ENCODE measurements at places on chromosomes 13 and 19. TPM values are rescaled to one million over a fixed set of nuclear protein-coding genes. Genes with fewer than 3 reads are reported as not detected.

Gene RSPH6A
- total RNA-seq = not detected

- DNase-seq = no peak
These were observed 550.8 kb upstream of the SLITRK1 start for GRCh38 chr13:84433024-84433423.

GRCh38 chr13:113143466-113144254 lies 14.8 kb upstream of the PROZ start:
- no peak for DNase-seq

Gene PEAK3
- total RNA-seq = not detected

DNA sequence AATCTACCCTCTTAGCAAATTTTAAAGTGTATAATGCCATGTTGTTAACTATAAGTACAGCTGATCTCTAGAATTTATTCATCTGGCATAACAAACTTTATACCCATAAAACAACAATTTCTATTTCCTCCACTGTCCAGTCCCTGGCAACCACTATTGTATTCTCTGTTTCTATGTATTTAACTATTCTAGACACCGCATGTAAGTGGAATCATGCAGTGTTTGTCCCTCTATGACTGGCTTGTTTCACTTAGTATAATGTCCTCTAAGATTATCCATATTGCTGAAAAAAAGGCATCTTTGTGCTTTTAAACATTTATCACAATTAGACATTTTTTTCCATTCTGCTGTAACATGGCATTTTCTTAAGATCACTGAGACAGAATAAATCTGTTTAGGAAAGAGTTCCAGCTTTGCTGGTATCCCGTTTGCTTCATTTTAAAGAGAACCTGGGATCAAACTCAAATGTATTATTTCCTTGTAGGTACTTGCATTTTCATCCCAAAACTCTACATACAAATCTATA lies 1191.0 kb downstream of the SLITRK5 start:
- DNase-seq = no peak

GRCh38 chr19:18416778-18417249 lies 2.4 kb upstream of the SSBP4 start:
- DNase-seq = peak; percentile 93

GRCh38 chr13:100460266-100460665 lies 128.3 kb downstream of the GGACT start:
- no peak for DNase-seq

DNA sequence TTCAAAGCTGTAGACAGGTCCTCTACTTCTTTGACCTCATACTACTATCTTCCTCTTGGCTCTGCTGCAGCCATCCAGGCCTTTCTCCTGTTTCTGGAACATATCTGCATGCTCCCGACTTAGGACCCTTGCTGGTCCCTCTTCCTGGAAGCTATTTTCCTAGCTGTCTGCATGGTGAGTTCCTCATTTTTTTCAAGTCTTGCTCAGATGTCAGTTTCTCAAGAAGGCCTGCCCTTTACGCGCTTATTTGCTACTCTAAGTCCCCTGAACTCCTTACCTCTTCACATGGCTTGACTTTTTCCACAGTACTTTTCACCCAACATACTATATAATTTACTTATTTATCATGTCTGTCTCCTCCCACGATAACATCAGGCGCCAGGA lies 31.4 kb downstream of the DNAJC3 start:
- DNase-seq = no peak

GRCh38 chr13:45873491-45874325 lies 22.2 kb upstream of the SIAH3 start:
- peak; percentile 46 for DNase-seq

GRCh38 chr19:11018763-11019162 lies 57.9 kb downstream of the SMARCA4 start:
- DNase-seq = no peak

Gene ZNF582
- total RNA-seq = not detected

Gene ZNF534
- not detected for total RNA-seq

DNA sequence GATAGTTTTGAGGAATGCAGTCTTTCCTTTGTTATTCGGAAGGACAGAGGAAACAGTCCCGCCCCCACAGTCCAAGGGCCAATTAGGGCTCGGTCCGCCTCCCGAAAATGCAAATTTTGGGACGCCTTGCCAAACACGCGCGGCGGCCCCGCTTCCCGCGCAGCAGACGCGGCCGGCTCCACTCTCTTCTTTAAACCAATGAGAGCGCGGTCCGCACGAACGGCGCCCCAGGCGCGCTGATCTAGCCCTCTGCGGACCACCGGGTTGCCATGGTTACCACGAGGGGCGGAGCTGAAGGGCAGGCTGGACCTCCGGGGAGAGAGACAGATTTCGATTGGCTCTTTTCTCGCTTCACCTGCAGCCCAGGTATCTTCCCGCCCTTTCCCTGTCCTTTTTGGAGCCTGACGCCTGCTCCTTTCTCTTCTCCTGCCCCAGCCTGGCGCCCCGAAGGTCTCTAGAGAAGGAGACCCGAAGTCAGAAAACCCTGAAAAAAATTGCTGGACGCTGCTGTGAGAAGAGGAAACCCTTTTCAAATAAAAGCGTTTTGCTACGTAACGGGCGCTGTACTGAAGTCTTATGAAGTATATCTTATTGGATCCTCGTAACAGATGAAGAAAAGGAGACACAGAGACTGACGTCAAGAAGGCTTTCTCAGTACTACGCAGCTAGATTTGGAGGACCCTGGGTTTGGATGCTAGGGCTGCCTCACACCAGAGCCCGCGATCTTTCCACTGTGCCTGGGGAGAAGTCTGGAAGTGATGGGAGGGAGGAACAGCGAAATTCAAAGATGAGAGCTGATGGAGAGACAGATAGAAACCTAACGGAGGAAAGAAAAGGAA lies 2.0 kb downstream of the PTH2 start:
- peak; percentile 64 for DNase-seq

- DNase-seq = peak; percentile 53
These were observed 42.2 kb upstream of the HNRNPA1L2 start for GRCh38 chr13:52599848-52600603.

Gene ZNF829
- 0.03 TPM for total RNA-seq

- no peak for DNase-seq
These were observed 9.6 kb downstream of the CEBPA start for GRCh38 chr19:33292595-33293254.

Gene MEDAG
- total RNA-seq = not detected

Gene KRTDAP
- not detected for total RNA-seq

Gene DNAJC15
- total RNA-seq = 25.2 TPM

GRCh38 chr13:101875717-101876393 lies 423.4 kb downstream of the ITGBL1 start:
- DNase-seq = peak; percentile 47

Gene SERPINE3
- total RNA-seq = not detected

DNA sequence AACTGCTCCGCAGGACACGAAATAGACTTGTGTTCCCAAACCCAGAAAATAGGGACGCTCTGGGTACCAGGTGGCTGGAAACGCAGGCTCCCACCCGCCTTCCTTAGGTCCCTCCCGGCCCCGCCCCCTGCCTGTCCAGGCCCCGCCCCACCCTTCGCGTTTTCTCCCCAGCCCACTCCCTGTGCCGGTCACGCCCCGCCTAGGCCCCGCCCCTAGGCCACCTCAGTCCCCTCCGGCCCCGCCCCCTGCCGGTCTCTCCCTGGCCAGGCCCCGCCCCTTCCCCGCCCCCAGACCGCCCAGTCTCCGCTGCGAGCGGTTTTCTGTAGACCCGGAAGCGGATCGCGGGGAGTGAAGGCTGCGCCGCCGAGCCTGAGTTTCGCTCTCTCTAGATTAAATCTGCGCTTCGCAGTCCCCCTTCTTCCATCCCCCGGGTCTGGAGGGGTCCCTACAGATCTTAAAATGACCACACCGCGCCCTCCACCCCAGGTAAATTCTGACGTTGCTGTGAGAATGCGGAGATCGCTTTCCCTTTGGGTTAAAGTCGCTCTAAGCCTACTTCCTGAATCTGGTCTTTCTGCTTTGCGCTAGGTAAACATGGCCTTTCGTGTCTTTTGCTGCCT lies 3.7 kb upstream of the ZNF665 start:
- peak; percentile 92 for DNase-seq

DNA sequence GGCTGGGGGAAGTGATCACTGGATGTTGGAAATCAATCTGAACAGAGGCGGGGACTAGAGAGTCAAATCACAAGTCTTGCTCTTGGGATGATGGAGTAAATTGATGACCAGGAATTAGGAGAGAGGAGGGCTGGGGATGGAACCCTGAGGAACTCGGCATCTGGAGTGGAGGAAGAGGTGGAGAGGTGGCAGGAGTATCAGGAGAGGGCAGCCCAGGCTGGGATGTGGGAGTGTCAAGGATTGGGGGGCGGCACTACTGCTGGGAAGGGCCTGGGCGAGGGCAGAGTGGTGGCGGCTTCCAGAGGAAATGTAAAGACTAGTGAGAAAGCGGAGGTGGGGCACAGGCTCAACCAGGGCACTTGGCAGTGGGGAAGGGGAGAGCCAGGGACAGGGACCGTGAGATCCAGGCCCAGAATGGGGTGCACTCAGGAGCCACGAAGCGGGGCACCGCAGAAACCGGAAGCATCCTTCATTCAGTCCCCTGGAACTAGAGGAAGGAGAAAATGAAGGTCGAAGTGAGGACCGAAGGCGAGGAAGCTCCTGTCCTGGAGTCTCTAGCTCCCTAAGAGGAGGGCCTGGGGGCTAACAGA lies 81.2 kb upstream of the GPR183 start:
- peak; percentile 75 for DNase-seq

Gene PROZ
- not detected for total RNA-seq

Gene ZSCAN4
- not detected for total RNA-seq

- DNase-seq = no peak
These were observed 435 bp upstream of the ZNF382 start for GRCh38 chr19:36604656-36605100.

- DNase-seq = no peak
These were observed 106.5 kb downstream of the TEX26 start for GRCh38 chr13:31038834-31039552.

GRCh38 chr19:1070576-1070930 lies 3.6 kb downstream of the ARHGAP45 start:
- no peak for DNase-seq

Gene KLK15
- not detected for total RNA-seq

GRCh38 chr13:111292710-111293485 lies 27.5 kb upstream of the TEX29 start:
- no peak for DNase-seq

All from SJSA1 (cell line).